Hepatocyte (in vitro differentiated cells): ENCODE measurements at places on chromosomes 5 and 9.

DNA sequence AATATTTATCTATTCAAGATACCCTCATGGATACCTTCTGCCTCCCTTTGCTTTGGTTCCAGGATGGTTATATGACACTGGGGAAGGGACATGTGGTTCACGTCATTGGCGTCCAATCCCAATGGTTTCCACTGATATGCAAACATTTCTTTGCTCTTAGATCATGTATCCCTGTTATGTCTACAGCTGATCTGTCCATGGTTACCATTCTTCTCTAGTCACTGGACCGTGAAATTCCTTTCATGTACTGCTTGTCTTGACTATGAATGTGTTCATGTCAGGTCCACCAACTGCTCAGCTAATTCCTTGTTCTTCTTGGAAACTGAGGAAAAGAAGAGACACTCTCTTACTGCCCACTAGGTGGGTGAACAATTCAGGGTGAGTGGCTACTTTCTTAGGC lies 391.1 kb upstream of the ZNF608 start:
- peaks cover 10% of the 10 kb centered on the region for H3K4me1 ChIP-seq
- no peaks in the 10 kb centered on the region for H3K27me3 ChIP-seq
- DNase-seq = no peak
- no peak overlapping the region for H3K4me3 ChIP-seq
- no peaks in the 10 kb centered on the region for H3K36me3 ChIP-seq

- no peaks in the 10 kb centered on the region for H3K27me3 ChIP-seq
- H3K4me3 ChIP-seq = no peak overlapping the region
- H3K4me1 ChIP-seq = no peaks in the 10 kb centered on the region
These were observed 421.0 kb downstream of the GADD45G start for GRCh38 chr9:90025816-90026215.

DNA sequence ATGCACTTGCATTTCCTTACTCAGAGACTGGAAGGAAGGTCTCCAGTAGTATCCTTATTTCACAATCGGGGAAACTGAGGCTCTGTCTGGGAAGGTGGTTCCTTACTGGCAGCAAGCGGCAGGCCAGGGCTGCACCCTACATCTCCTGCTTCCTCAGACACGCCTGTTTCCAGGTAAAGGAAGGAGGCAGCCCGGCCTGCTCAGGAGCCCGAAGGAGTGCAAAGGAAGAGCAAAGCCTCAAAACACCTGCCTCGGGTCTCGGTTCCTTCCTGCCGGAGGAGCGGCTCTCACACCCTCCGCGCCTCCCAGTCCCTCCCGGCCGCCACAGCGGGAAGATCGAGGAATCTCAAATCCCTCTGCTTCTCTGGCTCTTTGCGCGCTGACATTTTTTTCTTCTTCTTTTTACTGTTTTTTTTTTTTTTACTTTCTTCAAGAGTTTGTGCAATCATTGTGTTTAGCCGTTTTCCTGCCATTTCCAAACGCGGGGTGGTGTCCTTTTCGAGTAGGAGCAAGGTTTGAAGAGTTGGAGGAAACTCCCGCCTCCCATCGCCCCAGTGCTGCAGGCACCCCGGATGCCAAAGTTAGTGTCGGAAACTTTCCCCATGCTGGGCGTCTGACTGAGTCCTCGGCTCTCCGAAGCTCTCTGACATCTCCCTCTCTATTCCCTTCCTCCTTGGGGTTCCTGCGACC lies 1.0 kb downstream of the GGTA1 start:
- no peak overlapping the region for H3K27ac ChIP-seq
- peak overlapping the region; percentile 61 for H3K4me3 ChIP-seq
- H3K27me3 ChIP-seq = peaks cover 46% of the 10 kb centered on the region
- H3K36me3 ChIP-seq = no peaks in the 10 kb centered on the region
- peak; percentile 23 for DNase-seq
- peaks cover 13% of the 10 kb centered on the region for H3K4me1 ChIP-seq

DNA sequence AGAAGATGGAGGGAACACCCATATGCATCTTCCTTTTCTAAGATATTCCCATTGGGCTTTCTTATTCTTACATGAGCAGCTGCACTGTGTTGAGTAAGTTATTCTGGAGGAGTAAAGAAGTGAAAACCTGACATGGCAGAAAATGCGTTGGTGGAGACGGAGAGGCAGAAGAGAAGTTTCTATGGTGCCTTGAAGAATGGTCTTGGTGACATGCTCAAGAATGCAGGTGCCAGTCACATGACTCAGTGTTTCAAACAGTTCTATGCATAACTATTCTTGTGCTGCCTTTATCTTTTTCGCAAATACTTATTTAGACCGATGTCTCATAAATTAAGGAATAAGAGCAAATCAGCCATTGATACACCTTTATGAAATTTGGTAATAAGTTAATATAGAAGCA lies 377.8 kb upstream of the IRX2 start:
- no peaks in the 10 kb centered on the region for H3K27me3 ChIP-seq
- no peak overlapping the region for H3K4me3 ChIP-seq
- no peak overlapping the region for H3K27ac ChIP-seq
- H3K36me3 ChIP-seq = no peaks in the 10 kb centered on the region
- H3K4me1 ChIP-seq = no peaks in the 10 kb centered on the region

DNA sequence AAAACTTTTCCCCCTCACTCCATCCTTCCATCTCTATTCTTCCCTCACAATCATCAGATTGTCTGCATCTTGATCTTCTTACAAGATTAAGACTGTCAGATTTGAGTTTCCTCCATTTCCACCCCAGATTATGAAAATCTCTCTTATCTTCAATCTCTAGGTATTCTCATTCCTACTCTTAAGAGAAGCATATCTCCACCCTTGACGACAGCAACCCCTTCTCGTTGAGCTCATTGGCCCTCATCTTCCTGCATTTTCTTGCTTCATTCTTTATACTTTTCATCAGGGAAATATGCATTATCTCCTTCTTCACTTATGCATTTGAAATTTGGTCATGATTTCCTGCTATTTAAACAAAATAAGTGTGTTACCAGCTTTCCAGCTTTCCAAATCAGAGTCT lies 301.3 kb downstream of the DNAH5 start:
- no peaks in the 10 kb centered on the region for H3K27me3 ChIP-seq
- H3K4me1 ChIP-seq = no peaks in the 10 kb centered on the region
- DNase-seq = no peak
- no peak overlapping the region for H3K4me3 ChIP-seq
- H3K36me3 ChIP-seq = no peaks in the 10 kb centered on the region
- H3K27ac ChIP-seq = no peak overlapping the region

DNA sequence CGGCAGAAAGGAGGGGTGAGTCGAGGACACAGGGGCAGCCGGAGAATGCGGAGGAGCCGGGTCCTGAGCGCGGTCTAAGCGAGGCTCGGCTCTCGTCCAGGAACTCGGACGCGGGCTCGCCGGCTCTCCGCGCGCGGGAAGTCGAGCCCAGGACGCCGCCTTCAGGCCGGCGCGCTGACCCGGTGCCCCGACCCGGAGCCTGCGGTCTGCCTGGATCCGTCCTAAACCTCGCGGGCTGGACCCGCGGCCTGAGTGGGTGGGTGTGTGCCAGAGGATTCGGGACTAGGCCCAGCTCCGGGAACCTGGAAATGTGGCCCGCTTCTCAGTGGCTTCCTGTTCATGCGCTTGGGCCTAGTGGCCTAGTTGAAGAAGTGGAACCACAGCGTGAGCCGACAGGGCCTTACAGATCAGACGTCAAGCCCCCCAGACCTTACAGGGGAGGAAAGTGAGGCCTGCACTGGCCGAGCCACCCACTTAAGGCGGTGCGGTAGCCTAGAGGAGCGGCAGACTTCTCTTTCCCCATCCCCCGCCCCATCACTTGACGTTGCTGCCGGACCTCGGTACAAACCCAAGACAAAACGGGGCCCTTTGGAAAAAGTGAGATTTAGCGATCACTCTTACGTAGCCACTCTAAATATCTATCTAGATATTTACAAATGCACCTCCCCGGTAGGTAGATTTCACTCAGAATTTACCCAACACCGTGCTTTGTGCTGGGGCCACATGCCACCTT lies 1.2 kb downstream of the CDKN2B-AS1 start:
- peak overlapping the region; percentile 41 for H3K4me3 ChIP-seq
- no peak overlapping the region for H3K27ac ChIP-seq
- DNase-seq = peak; percentile 59
- H3K27me3 ChIP-seq = peaks cover 89% of the 10 kb centered on the region
- no peaks in the 10 kb centered on the region for H3K4me1 ChIP-seq

DNA sequence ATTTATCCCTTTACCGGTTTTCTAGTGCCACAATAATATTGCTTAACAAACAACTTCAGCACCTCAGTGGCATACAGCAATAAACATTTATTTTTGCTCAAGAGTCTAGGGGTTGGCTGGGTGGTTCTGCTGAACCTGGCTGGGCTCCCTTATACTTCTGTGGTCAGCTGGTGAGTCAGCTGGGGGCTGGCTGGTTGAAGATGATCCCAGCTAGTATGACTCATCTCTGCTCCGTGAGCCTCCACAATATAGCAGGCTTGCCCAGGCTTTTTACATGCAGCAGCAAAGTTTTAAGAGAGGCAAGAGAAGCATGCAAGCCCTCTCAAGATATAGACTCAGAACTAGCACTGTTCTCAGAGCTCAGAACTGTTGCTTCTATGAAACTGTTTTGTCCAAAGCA lies 523.5 kb upstream of the CLINT1 start:
- no peak overlapping the region for H3K27ac ChIP-seq
- H3K4me3 ChIP-seq = no peak overlapping the region
- H3K36me3 ChIP-seq = no peaks in the 10 kb centered on the region
- H3K27me3 ChIP-seq = no peaks in the 10 kb centered on the region
- H3K4me1 ChIP-seq = peaks cover 4% of the 10 kb centered on the region

- no peak overlapping the region for H3K27ac ChIP-seq
- no peaks in the 10 kb centered on the region for H3K36me3 ChIP-seq
- no peak overlapping the region for H3K4me3 ChIP-seq
- no peaks in the 10 kb centered on the region for H3K4me1 ChIP-seq
- no peaks in the 10 kb centered on the region for H3K27me3 ChIP-seq
- DNase-seq = no peak
These were observed 8.7 kb downstream of the PCAT7 start for GRCh38 chr9:94563548-94563947.

DNA sequence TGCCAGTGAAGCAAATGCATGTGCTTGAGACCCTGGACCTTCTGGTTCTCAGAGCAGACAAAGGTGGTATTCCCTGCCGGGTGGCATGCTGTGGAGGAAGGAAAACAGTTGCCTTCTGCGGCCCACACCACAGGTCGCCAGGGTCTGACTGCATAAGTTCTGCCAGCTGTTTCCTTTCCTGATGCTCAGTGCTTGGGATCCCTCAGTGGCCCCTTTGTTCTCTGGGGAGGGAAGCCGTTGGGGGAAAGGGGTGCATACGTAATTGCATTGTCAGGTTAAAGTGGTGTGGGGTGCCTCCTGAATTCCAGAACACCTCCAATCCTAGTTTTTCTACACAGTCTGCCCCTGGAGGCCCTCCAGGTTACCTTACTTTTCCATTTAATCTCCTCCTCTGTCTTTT lies 43.1 kb upstream of the SLC2A8 start:
- no peak overlapping the region for H3K27ac ChIP-seq
- H3K4me3 ChIP-seq = no peak overlapping the region
- DNase-seq = no peak
- H3K36me3 ChIP-seq = no peaks in the 10 kb centered on the region
- no peaks in the 10 kb centered on the region for H3K4me1 ChIP-seq
- H3K27me3 ChIP-seq = no peaks in the 10 kb centered on the region

DNA sequence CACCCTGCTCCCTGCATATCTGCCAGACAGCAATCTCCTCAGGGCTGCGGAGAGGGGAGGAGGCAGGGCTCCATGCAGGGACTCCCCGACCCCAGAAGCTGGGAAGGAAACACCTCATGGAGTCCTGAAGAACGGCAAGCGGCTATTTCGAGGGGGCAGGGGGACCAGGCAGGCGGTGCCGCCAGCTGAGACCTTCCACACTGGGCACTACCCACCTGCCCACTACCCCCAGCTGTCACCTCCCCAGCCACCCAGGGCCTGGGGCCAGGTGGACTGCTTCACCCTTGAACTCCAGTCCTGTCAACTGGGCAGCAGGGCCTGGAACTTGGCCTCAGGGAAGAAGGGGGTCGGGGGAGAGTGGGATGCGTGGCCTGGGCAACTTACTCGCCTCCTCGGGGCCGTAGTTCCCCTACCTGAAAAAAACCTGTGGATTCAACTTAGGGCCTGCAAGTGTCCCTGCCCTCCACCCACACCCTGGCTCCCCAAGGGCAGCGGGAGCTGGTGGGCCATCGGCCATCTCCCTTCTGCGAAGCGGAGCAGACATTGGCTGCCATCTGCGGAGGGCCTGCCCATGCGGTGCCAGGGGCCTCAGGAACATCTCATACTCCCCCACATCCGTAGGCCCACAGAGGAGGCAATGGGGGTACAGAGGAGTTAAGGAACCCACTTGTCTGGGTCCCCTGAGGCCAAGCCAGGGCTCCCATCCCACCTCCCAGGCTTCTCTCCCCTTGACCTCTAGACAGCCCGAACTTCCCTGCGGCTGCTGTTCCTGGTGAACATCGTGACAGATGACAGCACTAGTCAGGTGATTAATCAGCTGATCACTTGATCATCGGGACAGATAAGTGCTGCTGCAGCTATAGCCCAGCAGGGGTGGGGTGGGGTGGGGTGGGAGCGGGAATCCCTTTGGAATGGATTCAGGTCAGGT lies 18.5 kb upstream of the RALGDS start:
- no peaks in the 10 kb centered on the region for H3K36me3 ChIP-seq
- H3K4me1 ChIP-seq = peaks cover 48% of the 10 kb centered on the region
- no peak overlapping the region for H3K4me3 ChIP-seq
- peak; percentile 52 for DNase-seq

GRCh38 chr9:76751001-76751400 lies 13.2 kb upstream of the PCA3 start:
- DNase-seq = no peak
- H3K36me3 ChIP-seq = no peaks in the 10 kb centered on the region
- H3K27me3 ChIP-seq = no peaks in the 10 kb centered on the region

DNA sequence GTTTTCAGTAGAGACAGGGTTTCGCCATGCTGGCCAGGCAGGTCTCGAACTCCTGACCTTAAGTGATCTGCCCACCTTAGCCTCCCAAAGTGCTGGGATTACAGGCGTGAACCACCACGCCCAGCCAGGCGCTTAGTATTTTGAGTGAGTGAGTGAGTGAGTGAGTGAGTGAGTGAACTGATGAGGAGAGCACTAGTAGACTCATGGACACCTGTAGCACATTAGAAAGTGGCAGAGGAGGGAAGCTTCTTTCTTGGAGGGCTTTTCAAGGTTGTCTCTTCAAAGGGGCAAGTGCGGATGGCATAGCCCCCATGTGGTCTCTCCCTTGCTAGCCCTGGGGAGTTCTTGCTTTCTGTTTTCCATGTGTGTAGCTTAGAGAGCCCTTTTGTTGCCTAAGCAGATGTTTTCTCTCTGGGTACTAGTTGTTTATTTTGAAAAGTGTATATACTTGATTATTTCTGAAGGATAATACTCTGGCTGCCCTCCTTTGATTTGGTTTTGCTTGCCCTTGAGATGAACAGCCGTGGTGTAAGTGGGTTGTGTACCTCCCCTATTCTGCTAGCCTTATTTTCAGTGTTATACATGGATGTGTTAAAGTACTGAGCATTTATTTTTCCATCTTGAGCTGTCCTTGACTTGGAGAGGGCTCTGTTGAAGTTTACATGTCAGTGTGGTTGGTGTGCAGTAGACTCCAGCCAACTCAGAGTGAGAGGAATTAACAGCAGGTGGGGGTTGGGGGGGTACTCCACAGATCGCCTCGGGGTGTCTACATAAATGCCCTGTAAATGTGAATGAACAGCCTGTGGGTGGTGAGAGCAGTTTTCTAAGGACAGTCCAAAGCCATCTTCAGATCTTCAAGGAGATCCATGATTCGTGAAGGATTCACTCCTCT lies 35.5 kb downstream of the PRRC2B start:
- H3K27me3 ChIP-seq = no peaks in the 10 kb centered on the region
- H3K4me3 ChIP-seq = no peak overlapping the region
- no peak for DNase-seq
- no peaks in the 10 kb centered on the region for H3K4me1 ChIP-seq
